Right forelimb (tissue), 1 donor: ENCODE measurements at places on chromosomes 1 and 21.

- DNase-seq: no peak
Observed at GRCh38 chr1:170680428-170680827, 16.5 kb downstream of the PRRX1 start.

GRCh38 chr21:36004441-36004840 is 55.9 kb downstream of the SETD4 start:
- DNase-seq: no peak

- no peak for DNase-seq
Observed at GRCh38 chr1:111621050-111621449, 1.5 kb downstream of the RAP1A start.

DNA sequence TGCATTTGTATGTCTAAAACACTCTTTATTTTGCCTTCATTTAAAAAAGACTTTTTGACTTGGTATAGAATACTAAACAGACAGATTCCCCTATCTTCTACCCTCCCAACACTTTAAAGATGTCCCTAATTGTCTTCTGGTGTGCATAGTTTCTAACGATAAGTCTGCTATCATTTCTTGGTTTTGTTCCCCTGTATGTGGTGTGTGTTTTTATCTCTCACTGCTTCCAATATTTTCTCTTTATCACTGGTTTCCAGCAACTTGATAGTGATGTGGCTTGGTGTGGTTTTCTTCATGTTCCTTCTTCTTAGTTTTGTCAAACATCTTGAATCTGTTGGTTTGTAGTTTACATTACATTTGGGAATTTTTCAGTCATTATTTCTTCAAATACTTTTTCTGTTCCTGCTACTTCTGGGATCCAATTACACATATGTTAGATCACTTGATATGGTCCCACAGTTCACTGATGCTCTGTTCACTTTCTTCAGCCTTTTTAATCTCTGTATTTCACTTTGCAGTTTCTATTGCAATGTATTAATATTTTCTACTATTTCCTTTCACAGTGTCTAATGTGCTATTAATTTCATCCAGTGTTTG is 23.2 kb downstream of the F5 start:
- DNase-seq: no peak

DNA sequence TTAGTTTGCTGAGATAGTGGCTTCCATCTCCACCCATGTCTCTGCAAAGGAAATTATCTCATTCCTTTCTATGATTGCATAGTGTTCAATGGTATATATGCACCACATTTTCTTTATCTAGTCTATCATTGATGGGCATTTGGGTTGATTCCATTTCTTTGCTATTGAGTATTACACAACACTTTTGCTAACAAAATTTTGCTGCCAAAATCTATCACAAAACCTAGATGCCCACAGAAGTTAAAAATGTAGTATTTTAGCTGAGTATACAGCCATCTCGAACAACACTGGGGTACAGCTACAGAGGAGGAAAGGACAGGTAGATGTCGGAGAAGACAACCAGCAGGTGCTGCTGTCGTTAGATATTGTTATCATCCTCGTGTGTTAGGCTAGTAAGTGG is 67.7 kb downstream of the LBR start:
- no peak for DNase-seq

- DNase-seq: no peak
Observed at GRCh38 chr1:51284487-51284954, 45.8 kb downstream of the TTC39A start.

GRCh38 chr1:12285496-12286143 is 55.8 kb downstream of the VPS13D start:
- no peak for DNase-seq

- peak; percentile 80 for DNase-seq
Observed at GRCh38 chr1:229430761-229431283, 3.1 kb downstream of the ACTA1 start.

DNA sequence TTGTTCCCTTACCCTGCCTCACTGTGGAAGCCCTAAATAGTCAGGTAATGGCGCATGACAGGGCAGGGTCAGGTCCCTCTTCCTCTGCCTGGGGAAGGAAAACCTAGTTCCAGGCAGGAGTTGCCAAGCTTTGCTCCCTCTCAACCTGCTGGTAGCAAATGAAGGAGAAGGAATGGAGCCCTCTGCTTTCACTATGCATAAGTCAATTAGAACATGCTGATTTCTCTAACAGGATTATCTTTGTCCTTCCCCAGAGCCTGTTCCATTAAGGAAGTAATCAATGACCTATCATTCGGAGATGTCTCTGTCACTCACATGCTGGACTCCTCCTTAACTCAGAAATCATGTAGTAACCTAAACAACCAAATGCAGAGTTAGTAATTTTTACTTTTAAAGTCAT is 161.8 kb upstream of the NFIA start:
- no peak for DNase-seq

- DNase-seq: no peak
Observed at GRCh38 chr1:63798284-63798683, 24.5 kb downstream of the ROR1 start.

GRCh38 chr1:154753426-154753825 is 116.7 kb downstream of the KCNN3 start:
- no peak for DNase-seq

DNA sequence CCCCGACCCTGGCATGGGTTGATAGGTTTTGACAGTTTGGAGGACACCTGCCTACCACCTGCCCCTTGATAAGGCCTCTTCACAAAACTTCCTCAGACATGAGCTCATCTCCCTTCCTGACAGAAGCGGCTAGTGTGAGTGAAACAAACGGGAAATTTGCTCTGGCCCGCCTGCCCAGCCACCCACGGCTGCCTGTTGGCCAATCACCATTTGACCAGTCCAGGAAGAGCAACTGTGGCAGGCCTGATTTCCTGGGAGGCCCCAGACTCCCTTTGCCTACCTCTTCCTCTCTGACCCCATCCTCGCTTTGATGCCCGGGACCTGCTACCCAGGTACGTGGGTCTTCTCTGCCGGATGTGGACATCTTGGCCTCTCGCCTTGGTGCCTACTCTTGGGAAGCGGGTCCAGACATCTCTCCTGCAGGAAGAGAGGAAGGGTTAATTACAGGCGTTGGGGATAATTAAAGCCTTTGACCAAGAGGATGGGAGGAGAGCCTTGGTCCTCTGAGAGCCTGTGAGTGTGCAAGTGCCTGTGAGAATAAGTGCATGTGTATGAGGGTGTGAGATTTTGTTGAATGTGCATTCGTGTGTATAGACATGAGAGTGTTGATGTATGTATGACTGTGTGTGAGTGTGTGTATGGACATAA is 1.1 kb upstream of the EPHA2 start:
- DNase-seq: no peak

GRCh38 chr1:198681831-198682759 is 43.3 kb downstream of the PTPRC start:
- DNase-seq: no peak

GRCh38 chr1:240765732-240766363 is 153.9 kb upstream of the GREM2 start:
- DNase-seq: no peak

GRCh38 chr1:32426489-32427255 is 32.4 kb upstream of the BSDC1 start:
- peak; percentile 50 for DNase-seq

DNA sequence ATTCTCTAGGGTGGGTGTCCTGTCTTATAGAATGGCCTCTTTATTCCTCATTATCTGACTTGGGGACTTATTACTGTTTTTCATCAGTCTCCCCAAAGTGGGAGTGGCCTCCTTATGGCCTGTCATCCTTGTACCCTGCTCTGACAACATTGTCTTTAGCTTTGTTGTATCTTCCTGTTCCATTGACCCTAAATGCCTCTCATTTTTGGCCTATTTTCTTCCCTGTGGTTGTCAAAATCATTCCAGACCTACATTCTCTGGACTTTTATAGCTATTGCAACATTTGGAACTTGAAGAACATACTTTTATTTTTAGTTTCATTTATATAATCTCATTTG is 9.7 kb downstream of the SFT2D2 start:
- no peak for DNase-seq

DNA sequence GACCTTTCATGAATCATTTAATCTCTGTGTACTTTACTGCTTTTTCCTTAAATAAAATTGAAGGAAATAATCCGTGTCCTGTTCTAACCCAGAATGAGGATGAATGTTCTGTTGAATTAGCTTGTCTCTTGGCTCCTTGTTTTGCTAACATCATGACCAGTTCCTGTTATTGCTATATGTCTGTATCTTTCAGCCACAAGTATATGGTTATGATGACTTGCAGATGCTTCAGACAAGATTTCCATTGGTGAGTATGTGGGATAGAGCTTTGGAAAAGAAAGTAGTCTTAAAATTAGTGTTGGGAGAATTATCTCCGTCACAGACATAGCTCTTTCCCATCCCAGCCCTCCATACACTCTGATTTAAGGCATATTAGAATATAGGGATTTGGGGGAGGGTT is 13.6 kb upstream of the HAX1 start:
- DNase-seq: no peak

- DNase-seq: peak; percentile 64
Observed at GRCh38 chr1:7975212-7975865, 13.8 kb downstream of the PARK7 start.

- no peak for DNase-seq
Observed at GRCh38 chr1:25747046-25747719, 52.8 kb upstream of the SELENON start.

- DNase-seq: no peak
Observed at GRCh38 chr1:236332092-236332758, 50.5 kb upstream of the ERO1B start.

- DNase-seq: no peak
Observed at GRCh38 chr1:205346956-205347574, 9.7 kb downstream of the KLHDC8A start.

DNA sequence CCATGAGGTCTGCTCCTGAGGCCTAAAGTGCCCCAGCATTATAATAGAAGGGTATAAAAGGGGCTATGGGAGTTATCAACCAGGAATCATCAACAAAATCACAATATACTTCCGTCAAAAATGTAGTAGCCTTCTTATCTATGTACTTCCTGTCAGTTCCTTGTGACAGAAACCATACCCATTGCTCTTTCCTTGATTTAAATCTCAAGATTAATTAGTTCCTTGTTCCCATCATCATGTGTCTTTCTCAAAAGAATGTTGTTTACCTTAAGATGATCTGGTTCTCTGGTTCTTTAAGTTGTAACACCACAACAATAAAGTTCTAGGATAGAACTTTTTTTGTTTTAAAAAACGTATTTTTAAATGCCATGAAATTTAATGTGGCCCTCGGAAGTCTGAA is 833.3 kb downstream of the LTN1 start:
- DNase-seq: no peak

GRCh38 chr1:8661185-8662110 is 156.0 kb downstream of the RERE start:
- DNase-seq: no peak

- peak; percentile 84 for DNase-seq
Observed at GRCh38 chr1:151047591-151047924, at the start of gene C1orf56. Gene C1orf56 (plus strand): TSS chr1:151047751. CDS start chr1:151047848, 97 bp downstream.

GRCh38 chr1:111025109-111025508 is 61.4 kb upstream of the LRIF1 start:
- no peak for DNase-seq

DNA sequence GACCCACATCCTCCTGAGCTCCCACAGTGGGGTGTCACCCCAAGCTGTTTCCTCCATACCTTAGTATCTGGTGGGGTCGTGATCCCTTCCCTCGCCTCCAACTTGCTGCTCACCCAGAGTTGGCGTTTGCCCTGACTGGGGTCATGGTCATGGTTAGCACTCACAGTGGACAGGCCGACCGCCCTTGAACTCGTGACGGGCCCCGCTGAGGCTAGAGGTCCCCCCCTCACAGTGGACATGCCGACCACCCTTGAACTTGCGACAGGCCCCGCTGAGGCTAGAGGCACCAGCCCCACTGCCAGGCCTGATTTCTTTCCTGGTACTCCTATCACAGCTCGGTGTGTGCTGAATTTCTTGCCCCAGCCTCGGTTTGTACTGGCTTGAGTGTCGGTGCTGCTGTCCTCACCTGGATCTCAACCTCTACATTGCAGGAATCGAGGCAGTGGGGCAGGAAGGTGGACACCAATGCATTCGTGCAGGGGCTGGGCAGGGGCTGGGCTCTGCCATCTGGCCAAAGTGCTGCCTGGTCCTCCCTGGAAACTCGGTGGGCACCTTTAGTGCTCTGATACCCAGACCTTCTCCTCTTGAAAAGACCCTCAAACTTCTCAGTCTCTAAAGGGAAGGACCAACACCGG is 37.5 kb upstream of the AJAP1 start:
- DNase-seq: no peak

- DNase-seq: no peak
Observed at GRCh38 chr1:226952118-226952441, 12.0 kb downstream of the COQ8A start.

DNA sequence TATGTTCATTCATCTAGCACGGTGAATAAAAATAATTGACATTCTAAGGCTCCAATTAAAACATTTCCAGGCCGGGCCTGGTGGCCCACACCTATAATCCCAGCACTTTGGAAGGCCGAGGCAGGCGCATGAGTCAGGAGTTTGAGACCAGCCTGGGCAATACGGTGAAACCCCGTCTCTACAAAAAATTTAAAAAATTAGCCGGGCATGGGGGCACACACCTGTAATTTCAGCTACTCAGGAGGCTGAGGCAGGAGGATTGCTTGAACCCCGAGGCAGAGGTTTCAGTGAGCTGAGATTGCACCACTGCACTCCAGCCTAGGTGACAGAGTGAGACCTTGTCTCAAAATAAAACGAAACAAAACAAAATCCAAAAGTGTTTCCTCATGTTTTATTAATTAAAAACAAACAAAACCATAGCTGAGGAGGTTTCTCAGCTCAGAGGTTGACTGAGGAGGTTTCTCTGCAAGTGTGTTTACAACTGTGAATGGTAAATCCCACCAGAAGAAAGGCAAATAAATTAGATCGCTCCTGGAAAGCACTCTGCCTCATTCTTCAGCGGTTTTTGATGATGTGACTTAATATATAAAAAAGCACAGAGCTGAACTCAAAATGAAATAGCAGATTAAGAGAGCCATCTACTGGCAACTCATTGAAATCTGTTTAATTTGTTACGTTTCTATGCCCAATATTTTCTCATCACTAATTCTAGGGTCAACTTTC is 37.7 kb upstream of the ATG4C start:
- no peak for DNase-seq

GRCh38 chr1:29593601-29594382 is 357.5 kb downstream of the PTPRU start:
- DNase-seq: no peak
